Lower leg skin (tissue), 4 donors: ENCODE measurements at places on chromosomes 7 and 10.

DNA sequence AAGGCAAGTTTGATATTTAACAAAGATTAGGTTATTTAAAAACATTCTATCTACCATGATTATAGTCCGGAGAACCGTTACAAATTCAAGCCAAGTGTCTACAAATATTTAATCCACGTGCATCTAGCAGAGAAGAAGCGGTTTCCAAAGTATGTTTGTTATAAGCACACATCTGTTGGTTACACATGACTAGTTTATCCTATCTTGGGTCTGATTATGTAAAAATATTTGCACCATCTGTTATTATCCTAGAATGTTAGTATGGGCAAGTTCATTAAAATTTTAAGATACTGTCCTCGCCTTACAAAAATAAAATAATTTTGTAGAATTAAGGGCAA lies 289.2 kb upstream of the VSTM2A start:
- no peak for DNase-seq

DNA sequence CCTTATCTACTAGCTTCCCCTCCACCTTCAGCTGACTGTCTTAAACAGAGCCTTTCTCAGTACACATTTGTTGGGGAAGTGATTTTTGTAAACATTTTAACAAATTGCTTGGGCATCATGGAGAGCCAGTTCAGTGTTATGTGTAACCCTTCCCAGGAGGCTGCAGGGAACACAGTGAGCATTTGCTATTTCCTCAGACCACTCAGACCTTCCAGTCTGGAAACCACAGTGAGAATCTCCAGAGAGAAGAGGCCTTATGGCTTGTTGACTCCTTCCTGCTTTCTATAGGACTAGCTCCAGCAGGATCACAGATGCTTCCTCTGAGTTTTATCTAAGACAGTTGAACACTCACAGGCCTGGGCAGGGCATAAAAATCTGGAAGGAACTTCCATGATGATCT lies 409.8 kb upstream of the NPVF start:
- DNase-seq = no peak

GRCh38 chr10:76645341-76645740 lies 992.3 kb downstream of the KCNMA1 start:
- DNase-seq = no peak

- DNase-seq = no peak
Observed at GRCh38 chr7:14836006-14836405, 66.5 kb downstream of the DGKB start.

- DNase-seq = peak; percentile 26
Observed at GRCh38 chr7:26250239-26250638, 41.4 kb upstream of the SNX10 start.
